Effector CD4-positive, alpha-beta T cell (primary cell): ENCODE measurements at places on chromosomes 5 and 9.

DNA sequence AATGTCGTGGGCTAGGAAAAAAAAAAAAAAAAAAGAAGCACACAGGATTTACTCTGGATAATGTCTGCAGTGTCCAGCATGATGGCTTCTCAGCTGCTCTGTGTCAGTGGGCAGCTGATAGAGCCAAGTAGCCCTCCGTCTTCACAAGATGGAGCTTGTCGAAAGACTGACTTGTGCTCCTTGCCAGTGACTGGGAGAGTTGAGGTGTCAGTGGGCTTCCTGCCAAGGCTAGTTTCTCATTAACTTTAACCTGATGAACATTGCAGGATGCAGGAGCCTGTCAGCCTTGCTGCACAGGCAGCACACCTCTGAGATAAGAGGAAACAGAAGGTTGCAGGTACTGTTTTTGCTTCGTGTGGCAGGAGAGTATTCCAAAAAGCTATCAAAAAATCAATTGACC, 171.4 kb upstream of the SGCD start:
- no peak for DNase-seq

- no peak for DNase-seq
Measured at GRCh38 chr9:94084314-94084713, at the start of gene PTPDC1. Gene PTPDC1 (plus strand): TSS chr9:94084464. CDS start chr9:94084531, 67 bp downstream.

- DNase-seq, result no peak
Measured at GRCh38 chr9:89519366-89519805, 21.5 kb upstream of the SEMA4D start.

GRCh38 chr9:122418016-122418415, 47.2 kb downstream of the PTGS1 start:
- no peak for DNase-seq

- no peak for DNase-seq
Measured at GRCh38 chr5:157471709-157472108, 11.7 kb downstream of the NIPAL4 start.

GRCh38 chr5:32309761-32310160, 3.0 kb downstream of the MTMR12 start:
- no peak for DNase-seq

DNA sequence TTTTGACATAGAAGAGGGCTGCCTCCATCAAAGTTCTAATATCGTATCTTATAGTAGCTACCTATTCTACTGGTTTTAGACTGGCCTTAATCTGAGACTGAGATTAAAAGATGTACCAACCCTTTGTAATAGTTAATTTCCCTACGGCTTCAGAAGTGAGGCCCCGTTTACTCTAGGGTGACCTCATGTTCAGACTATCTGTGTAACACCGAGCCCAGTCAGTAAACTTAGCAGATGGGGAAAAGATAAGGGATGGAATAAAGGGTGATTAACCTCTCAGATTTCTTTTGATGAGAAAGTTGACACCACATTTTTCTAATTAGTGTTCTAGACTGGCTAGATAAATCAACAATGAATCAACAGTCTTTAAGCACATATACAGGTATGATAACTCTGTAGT, 283.1 kb downstream of the KCTD16 start:
- no peak for DNase-seq

DNA sequence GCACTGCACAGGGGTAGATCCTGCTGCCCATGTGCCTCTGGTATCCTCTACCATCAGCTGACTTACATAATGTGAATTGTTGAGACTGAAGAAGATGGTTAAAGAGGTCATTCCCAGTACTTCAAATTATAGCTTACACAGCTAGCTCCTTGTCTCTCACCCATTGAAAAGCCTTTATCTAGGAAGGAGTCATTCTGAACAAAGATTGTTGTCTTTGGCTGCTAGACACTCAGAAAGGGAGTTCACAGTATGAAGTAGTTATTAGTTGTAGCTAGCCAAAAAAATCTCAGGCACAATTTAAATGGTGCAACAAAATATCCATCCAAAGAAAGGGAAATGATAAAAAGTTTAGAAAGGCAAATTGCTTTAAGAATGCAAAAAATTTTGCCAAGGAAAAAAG, 102.0 kb upstream of the NREP start:
- no peak for DNase-seq

DNA sequence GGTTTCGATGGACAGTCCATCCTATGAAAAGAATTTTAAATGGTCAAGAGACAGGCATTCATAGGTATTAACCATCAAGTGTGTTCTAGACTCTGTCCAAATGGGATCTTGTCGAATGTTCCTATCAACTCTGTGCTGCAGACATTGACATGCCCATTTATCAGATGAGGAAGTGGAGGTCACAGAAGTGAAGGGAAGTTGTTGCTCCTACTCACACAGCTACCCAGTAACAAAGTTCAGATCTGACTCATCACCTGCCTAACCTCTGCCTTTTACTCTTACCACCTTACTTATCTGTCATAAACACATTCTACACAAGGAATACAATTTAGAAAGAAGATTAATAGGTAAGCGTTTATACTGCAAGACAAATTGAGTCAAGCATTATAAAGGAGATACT, 426.2 kb upstream of the BRINP1 start:
- no peak for DNase-seq

DNA sequence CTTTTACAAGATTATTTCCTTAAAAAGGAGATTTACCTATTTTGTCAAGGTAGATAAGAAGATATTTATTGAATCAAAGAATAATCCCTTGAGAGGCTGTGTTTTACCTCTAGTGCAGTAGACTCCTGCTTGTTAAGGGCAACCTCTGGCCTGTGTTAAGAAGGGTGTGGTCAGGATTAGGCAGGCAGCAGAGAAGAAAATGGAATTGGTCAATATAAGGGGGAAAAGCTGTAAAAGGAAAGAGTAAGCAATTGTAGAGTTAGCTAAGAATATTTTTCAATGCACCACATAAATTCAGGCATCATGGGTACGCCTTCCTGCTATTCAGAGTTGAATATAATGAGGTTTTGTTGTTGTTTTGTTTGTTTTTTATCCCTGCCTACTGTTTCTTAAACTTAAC, 6.2 kb downstream of the CCDC125 start:
- DNase-seq, result no peak

- DNase-seq, result no peak
Measured at GRCh38 chr9:115649991-115650472, 503.6 kb upstream of the PAPPA start.

DNA sequence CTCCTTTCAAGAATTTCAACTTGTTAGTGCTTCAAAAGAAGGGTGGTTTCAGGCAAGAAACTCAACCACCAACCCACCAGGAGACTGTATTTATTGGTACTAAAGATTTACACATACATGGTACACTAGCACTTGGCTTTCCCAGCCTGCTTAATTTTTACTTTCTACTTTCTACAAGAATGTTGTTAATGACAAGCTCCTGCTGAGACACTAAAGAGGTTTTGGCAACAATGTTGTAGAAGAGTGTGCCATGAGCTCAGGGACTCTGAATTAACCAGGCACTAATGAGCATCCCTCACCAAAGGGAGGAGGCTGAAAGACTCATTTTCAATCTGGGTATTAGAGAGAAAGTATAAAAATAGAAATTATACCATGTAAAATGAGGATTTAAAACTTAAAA, 195.0 kb downstream of the KIAA0825 start:
- no peak for DNase-seq

GRCh38 chr9:114968671-114969070, 38.3 kb upstream of the TNFSF8 start:
- no peak for DNase-seq

DNA sequence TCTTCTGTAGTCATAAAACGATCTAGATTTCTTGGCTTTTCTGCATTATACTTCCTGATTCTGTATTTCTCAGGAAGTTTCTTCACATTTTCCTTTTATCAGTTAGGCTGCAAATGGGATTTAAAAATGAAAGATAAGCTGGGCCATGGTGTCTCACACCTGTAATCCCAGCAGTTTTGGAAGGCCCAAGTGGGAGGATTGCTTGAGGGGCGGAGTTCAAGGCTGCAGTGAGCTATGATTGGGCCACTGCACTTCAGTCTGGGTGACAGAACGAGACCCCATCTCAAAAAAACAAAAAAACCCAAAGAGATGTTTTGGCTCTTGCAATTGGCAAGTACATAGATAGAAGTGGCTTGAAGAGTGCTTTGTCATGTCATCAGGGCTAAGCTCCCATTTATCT, 26.2 kb upstream of the APC start:
- no peak for DNase-seq

- DNase-seq, result no peak
Measured at GRCh38 chr5:158351485-158352125, 492.7 kb upstream of the CLINT1 start.

DNA sequence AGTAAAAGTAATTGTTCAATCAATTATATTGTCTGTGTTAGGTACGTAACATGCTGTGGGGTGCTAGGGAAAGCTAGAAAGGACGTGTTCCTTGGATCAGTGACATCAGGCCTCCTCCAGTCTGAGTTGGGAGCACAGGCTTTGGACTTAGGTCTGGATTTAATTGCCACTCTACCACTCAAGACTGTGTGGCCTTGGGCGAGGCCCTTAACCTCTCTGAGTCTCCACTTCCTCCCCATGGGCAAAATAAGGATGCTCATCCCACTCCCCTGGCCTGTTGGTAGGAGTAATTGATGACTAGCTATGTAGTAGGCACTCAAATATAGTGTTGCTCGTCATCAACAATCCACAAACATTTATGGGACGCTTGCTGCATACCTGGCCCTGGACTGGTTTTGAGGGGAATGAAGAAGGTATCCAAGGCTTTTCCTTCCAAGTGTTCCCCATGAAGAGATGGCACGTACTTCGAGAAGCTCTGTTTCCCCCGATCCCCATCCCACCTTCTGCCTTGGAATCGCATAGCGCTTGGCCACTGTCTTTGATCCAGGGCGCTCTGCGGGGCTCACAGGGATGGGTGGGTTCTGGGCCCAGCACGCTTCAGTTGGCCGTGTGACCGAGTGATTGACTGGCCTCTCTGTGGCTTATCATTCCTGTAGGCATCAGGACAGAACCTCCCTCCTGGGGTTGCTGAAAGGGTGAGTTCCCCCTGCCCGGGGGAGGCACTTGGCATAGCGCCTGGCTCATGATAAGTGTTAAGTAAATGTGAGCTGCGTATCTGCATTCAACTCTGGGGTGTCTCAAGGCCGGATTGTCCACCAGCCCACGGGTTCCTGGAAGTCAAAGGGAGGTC, 8.1 kb downstream of the FGF18 start:
- DNase-seq, result no peak

GRCh38 chr5:178577376-178577839, 12.8 kb downstream of the COL23A1 start:
- DNase-seq, result no peak

- no peak for DNase-seq
Measured at GRCh38 chr5:120655828-120656435, 191.8 kb downstream of the PRR16 start.

- DNase-seq, result no peak
Measured at GRCh38 chr9:76454311-76454710, 4.7 kb upstream of the GCNT1 start.

DNA sequence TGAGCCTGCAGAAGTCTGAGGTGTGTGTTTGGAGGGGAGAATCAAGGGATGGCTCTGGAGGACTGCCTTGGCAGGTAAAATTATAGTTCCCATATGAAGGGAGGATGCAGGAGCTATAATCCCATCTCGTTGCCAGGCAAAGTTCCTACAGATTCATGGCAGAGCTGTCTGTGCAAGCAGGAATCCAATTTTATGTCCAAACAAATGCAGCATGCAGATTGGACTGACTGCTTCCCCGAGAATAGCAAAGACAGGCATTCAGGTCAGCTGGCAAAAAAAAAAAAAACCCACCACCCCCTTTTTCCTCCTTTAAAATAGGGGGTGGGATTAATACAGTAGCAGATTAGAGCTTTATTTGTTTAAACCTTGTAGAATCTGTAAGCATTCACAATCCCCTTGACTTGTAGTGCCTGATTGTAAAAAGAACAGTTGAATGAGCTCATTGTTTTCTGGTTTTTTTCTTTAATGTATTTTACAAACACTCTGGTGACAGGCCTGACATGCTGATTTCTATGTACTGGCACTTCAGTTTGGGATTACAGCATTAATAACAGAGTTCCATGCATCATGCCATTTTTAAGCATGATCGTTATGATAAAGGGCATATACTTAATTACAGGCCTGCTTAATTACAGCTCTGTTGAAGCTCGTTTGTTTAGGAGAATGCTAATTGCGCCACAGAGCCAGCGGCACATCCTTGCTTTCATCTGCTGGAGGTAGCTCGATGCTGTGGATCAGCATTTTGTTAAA, 141.4 kb upstream of the LMX1B start:
- DNase-seq, result no peak

- no peak for DNase-seq
Measured at GRCh38 chr9:15513335-15513734, 2.6 kb upstream of the PSIP1 start.

DNA sequence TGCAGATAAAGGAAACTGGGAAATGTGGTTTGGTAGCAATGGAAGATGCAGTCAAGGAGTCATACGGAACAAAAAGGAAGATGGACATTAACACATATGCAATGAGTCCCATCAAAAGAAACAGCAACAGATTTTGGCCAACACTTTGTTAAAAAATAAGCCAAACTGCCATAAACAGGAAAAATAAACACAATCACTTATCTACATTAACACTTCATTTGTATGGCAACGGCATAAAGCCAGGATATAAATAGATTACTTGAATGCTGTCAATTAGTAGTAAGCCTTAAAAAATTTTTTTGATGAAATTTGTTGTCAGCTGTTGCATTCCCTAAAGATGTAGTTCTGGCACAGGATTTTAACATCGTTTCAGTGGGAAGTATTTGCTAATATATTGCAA, 190.8 kb downstream of the CDH12 start:
- no peak for DNase-seq

DNA sequence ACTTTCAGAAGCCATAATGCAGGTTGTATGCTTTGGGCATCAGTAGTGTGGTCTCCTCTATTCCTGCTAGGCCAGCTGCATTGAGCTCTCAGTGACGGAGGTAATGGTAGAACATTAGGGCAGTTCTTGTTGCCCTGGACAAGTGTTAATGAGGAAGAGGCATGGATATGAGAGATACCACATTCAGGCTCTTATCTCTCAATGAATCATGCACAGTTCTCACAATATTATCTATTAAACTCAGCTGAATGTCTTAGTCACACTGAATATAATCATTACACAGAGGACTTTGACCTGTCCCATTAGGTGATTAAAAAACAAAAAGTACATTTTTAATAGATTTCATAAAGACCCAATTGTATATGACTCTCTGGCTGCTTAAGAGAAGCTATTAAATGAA, 76.6 kb upstream of the SSBP2 start:
- DNase-seq, result no peak

- no peak for DNase-seq
Measured at GRCh38 chr5:109688630-109688969, 1.1 kb upstream of the MAN2A1 start.

DNA sequence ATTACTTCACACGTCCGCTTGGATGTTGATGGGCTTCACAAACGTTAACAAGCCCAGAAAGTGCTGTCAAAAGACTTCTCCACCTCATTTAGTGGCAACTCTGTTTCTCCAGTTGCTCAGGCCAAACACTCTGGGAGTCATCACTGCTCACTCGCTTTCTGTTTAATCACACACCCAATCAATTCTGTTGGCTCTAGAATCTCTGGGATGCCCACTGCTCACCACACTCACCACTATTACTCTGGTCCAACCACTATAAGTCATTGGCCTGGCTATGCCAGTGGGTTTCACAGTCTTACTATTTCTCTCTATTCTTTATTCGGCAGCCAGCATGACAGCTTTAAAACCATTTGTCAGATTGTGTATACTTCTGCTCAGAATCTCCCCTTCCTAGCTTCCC, 163.5 kb downstream of the KDM4C start:
- DNase-seq, result no peak
